ENCODE measurements at places on chromosomes 12 and 14. TPM values are rescaled to one million over a fixed set of nuclear protein-coding genes. Genes with fewer than 3 reads are reported as not detected.

Gene GZMB
- total RNA-seq = not detected

Gene TMTC2
- 1.5 TPM for total RNA-seq

Gene PLEKHG7
- total RNA-seq = not detected

Gene ITGB7
- not detected for total RNA-seq

Gene SNRNP35
- 16.0 TPM for total RNA-seq

Gene TMEM179
- not detected for total RNA-seq

Gene AHNAK2
- 88.2 TPM for total RNA-seq

Gene C12orf50
- not detected for total RNA-seq

Gene DDX54
- 74.3 TPM for total RNA-seq

Gene NRIP2
- not detected for total RNA-seq

Gene ADCK1
- 5.5 TPM for total RNA-seq

Gene DCN
- total RNA-seq = 478 TPM

Gene SRRM4
- not detected for total RNA-seq

Gene GPR132
- total RNA-seq = not detected

Gene CLEC2A
- total RNA-seq = not detected

Gene TOMM20L
- not detected for total RNA-seq

Gene OAS2
- total RNA-seq = 2.9 TPM

Gene LRP1-AS
- total RNA-seq = not detected

Gene TSPAN19
- 0.06 TPM for total RNA-seq

Gene FAM181A
- not detected for total RNA-seq

Gene RIMBP2
- total RNA-seq = not detected

Gene PLEKHD1
- total RNA-seq = not detected

Gene B4GALNT3
- total RNA-seq = 0.19 TPM

Gene ANKLE2
- total RNA-seq = 87.2 TPM

Gene DPY19L2
- total RNA-seq = 8.5 TPM

Gene EIF2B1
- 163 TPM for total RNA-seq

Gene NABP2
- total RNA-seq = 47.1 TPM

Gene PLCZ1
- not detected for total RNA-seq

Gene TAS2R31
- total RNA-seq = 1.4 TPM

Gene ZC3H14
- 87.8 TPM for total RNA-seq

Gene DIO2
- 0.38 TPM for total RNA-seq

Gene IL26
- total RNA-seq = not detected

Gene IFNG-AS1
- total RNA-seq = not detected

Gene TMEM120B
- 13.0 TPM for total RNA-seq

Gene HPD
- total RNA-seq = 0.26 TPM

Gene TRAF3
- 17.0 TPM for total RNA-seq

Gene BMAL2
- 21.3 TPM for total RNA-seq

Gene HECTD4
- 8.2 TPM for total RNA-seq

Gene GDF11
- 10.0 TPM for total RNA-seq

Gene SLC38A4
- total RNA-seq = 26.5 TPM

Gene CLEC1B
- not detected for total RNA-seq

Gene PRH2
- 1.0 TPM for total RNA-seq

Gene SERPINA1
- total RNA-seq = not detected

Gene BTBD7
- total RNA-seq = 20.4 TPM

Gene GYS2
- total RNA-seq = not detected

Gene NID2
- 11.1 TPM for total RNA-seq

Gene SPIC
- not detected for total RNA-seq

Gene COCH
- 1.5 TPM for total RNA-seq

Gene C12orf54
- not detected for total RNA-seq

Gene FAM186B
- 0.19 TPM for total RNA-seq

Gene PIWIL1
- not detected for total RNA-seq

Gene KLRK1
- 0.40 TPM for total RNA-seq

Gene IL22
- not detected for total RNA-seq

Gene ADSS1
- 2.5 TPM for total RNA-seq

Gene PTCSC3
- total RNA-seq = not detected

Gene DNAH10
- total RNA-seq = under 0.01 TPM

Gene ALX1
- not detected for total RNA-seq

Gene GCH1
- total RNA-seq = 0.51 TPM

Measured in LHCN-M2 (cell line).